T-helper 9 cell (primary cell): ENCODE measurements at places on chromosomes 1 and 21.
A peak's percentile ranks its signal among the peaks of the same experiment; 100 is the strongest.

- no peak for DNase-seq
Measured at GRCh38 chr1:65343286-65343685, 33.9 kb downstream of the DNAJC6 start.

- DNase-seq, result no peak
Measured at GRCh38 chr1:197342044-197342565, 74.1 kb downstream of the CRB1 start.

DNA sequence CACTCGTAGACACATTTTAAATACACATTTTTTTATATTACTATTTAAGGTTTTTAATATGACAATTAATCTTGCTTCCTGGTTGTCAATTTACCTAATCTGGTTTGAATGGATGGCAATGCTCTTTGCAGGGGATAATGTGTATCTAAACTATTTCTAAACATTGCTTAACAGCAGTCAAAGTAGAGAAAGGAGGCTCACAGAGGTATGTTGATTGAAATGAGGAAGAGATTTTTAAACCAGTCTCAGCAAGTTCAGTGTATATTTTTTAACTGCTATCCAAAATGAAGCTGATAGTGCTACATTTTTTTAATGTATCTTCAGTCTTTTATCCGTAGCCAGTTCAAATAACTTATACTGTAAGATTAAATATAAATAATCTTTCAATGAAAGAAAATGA is 17.4 kb downstream of the FMO1 start:
- no peak for DNase-seq

- no peak for DNase-seq
Measured at GRCh38 chr1:82948386-82948785, 1050.5 kb downstream of the TTLL7 start.

DNA sequence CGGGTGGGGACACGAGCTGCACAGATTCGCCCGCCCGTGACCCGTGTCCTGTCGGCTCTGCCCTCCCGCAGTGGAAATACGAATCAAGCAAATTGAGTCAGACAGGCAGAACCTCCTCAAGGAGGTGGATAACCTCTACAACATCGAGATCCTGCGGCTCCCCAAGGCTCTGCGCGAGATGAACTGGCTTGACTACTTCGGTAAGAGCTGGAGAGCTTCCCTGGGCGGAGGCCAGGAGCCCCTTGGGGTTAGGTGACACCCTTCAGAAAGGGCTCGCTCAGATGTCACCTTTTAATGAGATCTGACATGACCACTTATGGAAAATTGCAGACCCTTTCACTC is 489 bp downstream of the CDCA8 start:
- DNase-seq, result peak; percentile 8

GRCh38 chr1:248914796-248915381 is 8.9 kb downstream of the PGBD2 start:
- no peak for DNase-seq

DNA sequence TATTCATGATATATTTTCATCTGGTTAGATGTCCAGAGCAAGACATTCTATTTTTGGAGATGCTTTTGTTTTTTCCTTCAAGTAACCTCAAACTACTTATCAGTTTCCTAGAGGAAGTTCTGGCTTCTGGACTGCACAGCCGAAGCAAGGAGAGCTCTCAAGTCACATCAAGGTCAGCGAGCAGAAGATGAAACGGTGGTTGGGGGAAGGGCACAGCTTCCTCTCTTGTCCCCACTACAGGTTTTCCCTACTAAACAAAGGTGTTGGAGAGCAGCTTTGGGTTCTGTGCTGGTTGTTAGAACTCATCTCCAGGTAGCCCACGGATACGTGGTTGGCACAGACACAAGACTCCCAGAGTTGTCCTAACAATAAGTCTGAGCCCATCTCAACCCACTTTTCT is 5.1 kb upstream of the PLEKHO1 start:
- DNase-seq, result no peak

DNA sequence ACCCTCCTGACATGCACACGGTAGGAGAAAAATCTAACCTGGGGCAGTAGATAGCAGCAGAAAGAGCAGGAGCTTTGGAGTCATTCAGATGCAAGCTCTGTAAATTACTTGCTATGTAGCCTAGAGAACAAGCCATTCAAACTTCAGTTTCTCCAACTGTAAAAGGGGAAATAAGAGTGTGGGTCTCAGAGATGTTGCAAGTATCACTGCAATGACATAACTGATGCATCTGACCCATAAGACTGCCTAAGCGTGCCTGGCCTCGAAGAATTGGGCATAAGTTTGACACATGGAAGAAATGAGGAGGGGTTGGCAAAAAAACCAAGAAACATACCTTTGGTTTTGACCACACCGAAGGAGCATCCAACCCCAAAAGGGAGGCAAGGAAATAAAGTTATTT is 5.2 kb downstream of the AK2 start:
- DNase-seq, result no peak

DNA sequence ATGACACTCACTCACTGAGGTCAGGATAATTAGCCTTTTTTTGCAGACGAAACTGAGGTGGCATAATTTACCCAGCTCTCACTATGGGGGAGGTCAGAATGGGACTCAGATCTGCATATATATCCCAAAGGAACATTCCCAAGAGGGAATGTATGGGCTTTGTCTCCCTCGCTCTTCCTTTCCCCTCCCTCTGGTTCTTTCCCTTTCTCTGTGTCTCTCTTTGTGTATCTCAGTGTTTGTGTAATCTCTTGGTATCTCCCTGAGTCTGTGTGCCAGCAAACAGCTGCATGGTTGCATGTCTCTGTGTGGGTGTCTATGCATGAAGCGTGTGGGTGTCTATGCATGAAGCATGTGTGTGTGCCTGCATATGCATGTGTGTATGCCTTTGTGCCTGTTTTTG is 4.7 kb downstream of the TMEM39B start:
- no peak for DNase-seq

- DNase-seq, result no peak
Measured at GRCh38 chr1:20700636-20701215, 17.1 kb downstream of the KIF17 start.

- no peak for DNase-seq
Measured at GRCh38 chr1:23026568-23026967, 7.3 kb downstream of the KDM1A start.

- DNase-seq, result no peak
Measured at GRCh38 chr21:44019568-44019958, 7.5 kb downstream of the TRAPPC10 start.

- DNase-seq, result peak; percentile 9
Measured at GRCh38 chr1:92980732-92981647, 19.7 kb upstream of the DIPK1A start.

- no peak for DNase-seq
Measured at GRCh38 chr1:75132242-75132811, 1.9 kb upstream of the LHX8 start.
